ENCODE measurements at places on chromosomes 2 and 18.

DNA sequence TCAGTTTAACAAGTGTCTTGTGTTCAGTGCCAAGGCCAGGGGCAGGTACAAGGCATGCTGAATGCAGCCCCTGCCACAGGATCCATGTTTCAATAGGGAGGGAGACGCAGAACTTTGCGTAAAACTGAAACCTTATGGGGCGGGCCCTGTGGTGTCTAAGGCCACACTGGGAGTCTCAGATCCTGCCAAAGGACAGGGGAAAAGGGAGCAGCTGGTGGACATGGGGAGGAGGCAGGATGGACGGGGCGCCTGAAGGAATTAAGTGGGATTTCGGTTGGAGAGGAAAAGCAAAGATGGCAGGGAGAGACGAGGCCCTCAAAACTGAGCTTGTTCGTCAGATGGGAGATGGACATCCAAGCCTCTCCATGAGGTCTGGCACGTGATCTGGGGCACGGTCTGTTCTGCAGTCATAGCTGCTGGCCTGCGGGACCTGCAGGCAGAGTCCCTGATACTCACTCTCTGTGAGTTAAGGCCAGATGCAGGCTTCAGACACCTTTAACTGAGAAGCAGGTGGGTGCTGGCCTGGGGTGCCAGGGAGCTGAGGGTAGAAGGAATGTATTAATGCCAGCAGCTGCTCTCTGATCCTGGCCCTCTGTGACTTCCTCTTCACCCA is 48.8 kb downstream of the TCF7L1 start:
- DNase-seq = peak; percentile 20

GRCh38 chr2:138985881-138986280 is 205.7 kb upstream of the NXPH2 start:
- DNase-seq = no peak

GRCh38 chr2:172231508-172231907 is 128.8 kb upstream of the DLX2 start:
- DNase-seq = no peak

- DNase-seq = no peak
Observed at GRCh38 chr2:153873052-153874048, 1.6 kb downstream of the GALNT13 start.

GRCh38 chr2:4012197-4012596 is 308.8 kb downstream of the DCDC2C start:
- DNase-seq = no peak

- DNase-seq = no peak
Observed at GRCh38 chr2:229779650-229780049, 65.3 kb upstream of the DNER start.

- peak; percentile 88 for DNase-seq
Observed at GRCh38 chr2:178105566-178105965, 6.7 kb upstream of the RBM45 start.

DNA sequence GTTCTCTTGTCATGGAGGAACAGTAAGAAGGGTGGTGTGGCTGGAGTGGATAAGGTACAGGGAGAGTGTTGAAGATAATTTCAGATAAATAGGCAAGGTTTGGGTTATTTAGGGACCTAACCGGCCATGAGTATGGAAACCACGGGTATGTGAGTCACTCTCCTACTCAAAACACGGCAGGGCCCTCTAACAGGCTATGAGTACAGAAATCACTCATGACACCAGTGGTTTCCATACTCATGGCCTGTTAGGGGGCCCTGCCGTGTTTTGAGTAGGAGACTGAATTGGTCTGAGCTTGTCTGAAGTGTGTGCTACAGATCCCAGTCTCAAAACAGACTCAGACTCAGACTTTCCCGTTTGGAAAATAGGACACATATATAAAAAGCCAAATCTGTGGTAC is 428.4 kb upstream of the HNMT start:
- DNase-seq = no peak

- no peak for DNase-seq
Observed at GRCh38 chr2:136219963-136220362, 102.0 kb upstream of the CXCR4 start.

DNA sequence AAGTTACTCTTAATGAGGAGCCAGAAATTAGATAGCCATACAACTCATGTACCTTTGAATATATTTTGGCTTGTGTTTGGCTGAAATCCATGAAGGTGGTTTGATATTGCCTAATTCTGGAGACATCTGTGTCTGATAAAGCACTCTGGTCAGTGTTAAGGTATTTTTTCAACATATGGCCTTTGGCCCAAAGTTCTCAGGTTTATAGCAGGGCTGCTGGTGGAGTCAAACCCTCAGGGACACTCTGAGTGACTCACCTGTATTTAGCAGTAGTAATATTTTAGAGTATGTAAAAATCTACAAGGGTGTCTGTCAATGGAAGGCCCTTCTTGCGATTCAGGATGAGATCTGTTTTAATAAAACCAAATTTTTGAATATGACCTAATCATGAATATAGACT is 666.5 kb downstream of the SLC4A3 start:
- DNase-seq = no peak

- no peak for DNase-seq
Observed at GRCh38 chr2:122251566-122251965, 496.1 kb downstream of the TSN start.

- no peak for DNase-seq
Observed at GRCh38 chr2:164664070-164664469, 42.8 kb upstream of the GRB14 start.

DNA sequence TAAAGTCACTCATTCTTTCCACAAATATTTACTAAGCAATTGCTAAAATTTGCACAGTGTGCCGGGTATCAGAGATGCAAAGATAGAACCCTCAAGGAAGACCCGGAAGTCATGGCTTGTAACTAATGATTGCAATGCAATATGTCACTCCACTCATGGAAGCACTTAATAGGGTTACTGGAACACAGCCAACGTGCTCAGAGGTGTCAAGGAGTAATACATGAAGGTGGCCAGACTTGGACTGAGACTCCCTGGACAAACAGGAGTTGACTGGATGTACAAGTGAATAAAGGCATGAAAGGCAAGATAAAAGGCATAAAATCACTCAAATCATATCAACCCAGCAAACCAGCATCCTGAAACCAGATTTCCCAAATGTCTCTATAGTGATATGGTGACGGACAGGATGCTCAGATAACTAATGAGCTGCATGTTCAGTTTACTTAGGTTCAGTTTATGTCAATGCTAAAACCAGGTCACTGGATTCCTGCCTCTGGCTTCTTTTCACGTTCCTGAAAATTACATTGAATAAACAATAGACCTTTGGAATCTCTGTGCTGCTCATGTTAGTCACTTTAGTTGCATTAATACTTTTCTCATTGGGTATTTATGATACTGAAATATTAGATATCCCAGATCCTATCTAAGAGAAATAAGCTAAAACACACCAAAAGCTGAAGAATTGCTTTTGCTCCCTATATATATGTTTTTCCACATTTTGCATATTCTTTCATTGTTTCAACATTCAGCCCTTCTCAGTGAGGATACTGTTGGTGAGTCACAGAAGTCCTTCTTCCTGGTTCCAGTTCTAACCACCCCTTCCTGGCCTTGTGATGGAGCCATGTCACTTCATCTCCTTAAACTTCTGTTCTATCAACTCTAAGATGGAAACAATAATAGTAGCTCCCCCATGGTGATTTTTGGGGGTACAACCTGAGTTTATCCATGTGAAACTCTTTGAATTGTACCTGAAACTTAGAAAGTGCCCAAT is 688.9 kb upstream of the ID2 start:
- no peak for DNase-seq

DNA sequence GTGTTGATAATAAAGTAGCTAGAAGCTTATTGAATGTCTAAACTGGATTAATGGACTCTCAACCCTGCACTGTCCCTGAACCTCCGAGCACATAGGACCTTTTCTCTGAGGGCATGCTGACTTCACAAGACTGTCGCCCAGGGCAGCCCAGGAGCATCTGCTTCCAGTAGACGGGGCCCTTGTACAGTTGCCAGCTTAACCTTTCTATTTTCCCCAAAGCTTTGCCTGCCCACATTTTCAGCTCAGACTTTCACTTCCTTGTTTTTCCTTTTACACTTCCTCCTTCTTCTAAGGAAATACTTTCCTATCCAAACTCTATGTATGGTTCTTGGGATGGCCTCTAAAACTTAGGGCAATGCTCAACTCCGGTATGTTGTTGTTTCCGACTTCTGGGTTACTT is 1.3 kb downstream of the VWA3B start:
- peak; percentile 74 for DNase-seq

DNA sequence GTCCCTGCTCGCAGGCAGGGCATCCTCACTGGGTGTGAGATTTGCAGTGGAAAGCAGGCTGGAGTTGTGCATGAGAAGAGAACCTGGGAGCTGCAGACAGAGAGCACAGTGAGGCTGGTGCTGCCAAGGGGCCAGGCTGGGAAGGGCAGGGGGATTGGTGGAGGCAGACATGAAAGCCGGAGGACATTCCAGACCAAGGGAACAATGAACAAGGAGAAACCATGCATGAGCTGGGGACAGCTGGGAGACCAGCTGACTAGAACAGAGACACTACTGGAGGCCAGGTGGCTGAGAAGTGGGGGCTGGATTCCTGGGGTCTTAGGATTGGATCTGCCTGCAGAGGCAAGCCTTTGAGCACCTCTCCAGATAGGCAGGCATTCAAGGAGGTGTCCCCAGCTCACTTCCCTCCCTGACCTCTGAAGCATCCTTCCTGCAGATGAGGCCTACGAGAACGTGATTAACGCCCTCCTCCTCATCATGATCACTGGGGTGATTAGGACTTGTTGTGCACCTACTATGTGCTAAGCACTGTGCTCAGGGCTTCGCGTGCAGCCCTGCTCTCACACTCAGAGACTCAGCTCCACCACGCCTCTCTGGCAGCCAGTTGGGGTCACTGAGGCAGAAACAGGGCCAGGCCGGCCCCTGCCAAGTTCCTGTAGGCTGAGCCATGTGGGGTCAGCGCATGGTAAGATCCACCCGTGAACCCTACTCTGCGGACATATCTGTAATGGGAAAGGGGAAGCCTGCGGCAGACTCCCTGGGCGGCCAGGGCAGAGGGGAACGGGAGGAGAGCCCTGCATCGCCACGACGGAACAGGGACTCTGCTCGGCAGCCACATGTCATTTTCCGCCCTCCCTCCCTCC is 74.8 kb upstream of the SLC66A3 start:
- no peak for DNase-seq

GRCh38 chr2:21333684-21334083 is 209.9 kb downstream of the TDRD15 start:
- DNase-seq = no peak

GRCh38 chr2:46313063-46313462 is 15.9 kb downstream of the EPAS1 start:
- DNase-seq = no peak

DNA sequence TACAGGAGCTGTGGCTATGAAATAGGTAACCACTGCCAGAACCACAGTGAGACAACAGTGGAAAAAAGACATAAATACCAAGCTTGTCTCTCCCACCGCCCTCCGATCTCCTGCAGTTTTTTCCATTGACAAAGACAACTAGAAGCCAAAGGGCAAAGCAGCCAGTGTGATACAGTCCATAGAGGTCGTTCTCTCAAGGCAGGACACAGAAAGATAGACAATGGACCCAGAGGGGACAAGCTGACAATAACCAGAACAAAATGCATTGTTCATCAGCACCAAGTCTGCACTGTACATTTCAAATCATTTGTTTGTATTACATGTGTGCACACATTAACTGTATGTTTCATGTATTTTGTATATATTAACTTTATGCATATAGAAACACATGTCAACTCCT is 233.0 kb upstream of the NOL4 start:
- DNase-seq = no peak

- no peak for DNase-seq
Observed at GRCh38 chr2:80591233-80591632, 286.7 kb upstream of the LRRTM1 start.

GRCh38 chr2:127770973-127771735 is 39.8 kb downstream of the WDR33 start:
- DNase-seq = no peak

DNA sequence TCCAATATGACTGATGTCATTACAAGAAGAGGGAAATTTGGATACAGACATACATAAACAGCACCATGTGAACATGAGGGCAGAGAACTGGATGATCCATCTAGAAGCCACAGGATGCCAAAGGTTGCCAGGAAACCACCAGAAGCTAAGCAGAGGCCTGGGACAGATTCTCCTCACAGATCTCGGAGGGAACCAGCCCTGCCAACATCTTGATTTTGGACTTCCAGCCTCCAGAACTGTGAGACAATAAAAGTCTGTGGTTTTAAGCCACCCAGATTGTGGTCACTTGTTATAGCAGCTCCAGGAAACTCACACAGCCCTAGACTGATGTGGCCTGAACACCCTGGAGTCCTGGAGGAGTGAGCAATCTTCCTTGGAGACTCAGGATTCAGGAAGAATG is 351.6 kb downstream of the EIPR1 start:
- no peak for DNase-seq

DNA sequence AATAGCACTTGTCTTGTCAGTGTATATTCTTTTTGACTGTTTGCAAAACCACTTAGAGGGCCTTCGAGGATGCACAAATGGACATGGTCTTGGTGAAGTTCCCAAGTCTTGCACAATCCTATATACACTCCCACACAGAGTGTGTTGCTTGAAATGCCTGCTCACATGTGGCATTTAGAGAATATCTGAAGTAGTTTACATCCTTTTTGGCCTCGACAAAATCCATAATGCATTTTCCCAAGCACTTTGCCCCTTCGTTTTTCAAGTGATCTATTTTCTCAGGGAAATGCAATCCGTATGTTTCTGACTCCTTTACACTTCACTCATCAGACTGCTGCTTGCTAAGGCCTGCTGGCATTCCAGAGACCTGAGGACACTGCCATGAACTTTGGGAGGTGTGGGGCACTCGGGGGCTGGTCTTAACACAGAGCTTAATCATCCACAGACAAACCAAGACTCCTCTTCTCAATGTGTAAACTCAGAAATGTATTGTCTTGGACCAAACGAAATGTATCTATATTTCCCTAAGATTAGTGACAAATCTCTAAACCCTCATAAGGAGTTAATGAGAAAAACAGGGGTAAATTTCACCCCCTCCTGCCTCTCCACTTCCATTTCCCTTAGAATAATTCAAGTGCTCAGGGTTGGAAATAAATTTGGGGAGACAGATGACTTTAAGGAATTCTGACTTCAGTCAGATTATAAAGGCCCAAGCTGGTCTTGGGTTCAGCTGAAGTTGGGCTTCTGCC is 219.3 kb upstream of the APCDD1 start:
- no peak for DNase-seq

DNA sequence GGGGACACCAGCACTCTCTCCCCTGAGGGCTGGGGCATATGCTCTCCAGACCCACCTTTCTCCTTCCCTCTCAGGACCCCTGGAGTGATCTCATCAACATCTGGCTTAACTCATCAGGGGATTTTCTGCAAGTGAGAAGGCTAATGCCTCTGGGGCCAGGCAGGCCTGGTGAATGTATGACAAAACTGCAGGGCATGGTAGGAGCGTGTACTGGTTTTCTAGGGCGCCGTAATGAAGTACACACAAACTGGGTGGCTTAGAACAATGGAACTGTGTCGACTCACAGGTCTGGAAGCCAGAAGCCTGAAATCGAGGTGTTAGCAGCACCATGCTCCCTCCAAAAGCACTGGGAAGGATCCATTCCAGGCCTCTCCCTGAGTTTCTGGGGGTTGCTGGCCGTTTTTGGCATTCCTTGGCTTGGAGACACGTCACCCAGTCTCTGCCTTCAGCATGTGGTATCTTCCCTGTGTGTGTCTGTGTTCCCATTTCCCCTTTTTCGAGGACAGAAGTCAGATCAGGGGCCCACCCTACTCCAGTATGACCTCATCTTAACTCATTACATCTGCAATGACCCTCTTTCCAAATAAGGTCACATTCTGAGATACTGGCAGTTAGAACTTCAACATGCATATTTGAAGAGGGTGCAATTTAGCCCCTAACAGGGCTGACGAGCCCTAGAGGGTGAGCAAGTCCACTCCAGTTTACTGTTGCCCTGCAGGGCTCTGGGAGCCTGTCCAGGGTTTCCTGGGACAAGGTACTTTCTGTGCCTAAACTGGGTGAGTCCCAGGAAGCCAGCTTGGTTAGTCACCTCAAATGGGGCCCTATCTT is 45.5 kb upstream of the CAB39 start:
- DNase-seq = no peak
